ENCODE measurements at places on chromosomes 2 and 18.

DNA sequence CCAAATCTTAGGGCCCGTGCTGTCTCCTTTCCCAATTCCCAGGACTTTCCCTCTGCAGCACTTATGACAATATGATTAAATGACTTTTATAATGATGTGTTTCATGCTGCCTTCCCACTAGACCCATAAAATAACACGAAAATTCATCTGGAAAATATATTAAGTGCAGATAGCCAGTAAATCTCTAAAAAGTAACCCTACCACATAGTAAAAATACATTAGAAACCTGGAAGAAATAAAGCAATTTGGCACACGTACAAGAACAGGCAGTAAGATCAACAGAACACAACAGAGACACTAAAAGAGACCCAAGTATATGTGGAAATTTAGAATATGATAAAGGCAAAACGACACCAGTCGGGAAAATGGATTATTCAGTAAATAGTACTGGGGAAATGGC lies 30.2 kb upstream of the POMC start:
- no peak for DNase-seq

DNA sequence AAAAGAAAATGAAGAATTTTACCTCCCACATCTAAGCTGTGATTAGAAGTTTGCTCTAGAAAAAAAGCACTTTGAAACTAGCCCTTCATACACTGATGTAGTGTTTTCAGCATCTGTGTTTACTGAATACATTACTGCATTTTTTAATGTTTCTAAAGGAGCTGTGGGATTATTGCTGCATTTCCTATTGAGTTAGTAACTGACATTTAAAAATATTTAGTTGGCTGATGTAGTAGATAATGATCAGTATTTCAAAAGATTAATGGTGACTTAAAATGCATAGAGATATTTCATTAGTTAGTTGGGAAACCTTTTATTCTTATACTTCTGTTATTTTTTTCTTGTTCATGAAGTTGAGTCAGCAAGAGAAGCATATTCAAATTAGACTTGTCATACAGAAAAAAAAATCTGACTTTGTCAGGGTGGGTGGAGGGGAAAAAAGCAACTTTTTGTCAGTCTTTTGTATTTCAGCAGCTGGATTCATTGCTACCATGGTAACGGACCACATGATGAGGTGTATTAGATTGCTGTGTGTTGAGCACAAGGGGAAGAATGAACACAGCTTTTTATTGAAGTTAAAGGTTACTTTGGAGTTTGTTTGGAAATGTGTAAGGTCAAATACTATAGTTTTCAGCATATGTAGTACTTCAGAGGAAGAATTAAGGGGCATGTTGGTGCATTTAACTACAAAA lies at the start of gene DTNA:
Gene DTNA, plus strand, starts transcription at position 549 of the 692 bp plus-strand sequence. CDS start 45,679 bp downstream, outside the sequence.
- peak; percentile 6 for DNase-seq

- no peak for DNase-seq
Measured at GRCh38 chr18:45353530-45353929, 261.7 kb upstream of the SLC14A2 start.

DNA sequence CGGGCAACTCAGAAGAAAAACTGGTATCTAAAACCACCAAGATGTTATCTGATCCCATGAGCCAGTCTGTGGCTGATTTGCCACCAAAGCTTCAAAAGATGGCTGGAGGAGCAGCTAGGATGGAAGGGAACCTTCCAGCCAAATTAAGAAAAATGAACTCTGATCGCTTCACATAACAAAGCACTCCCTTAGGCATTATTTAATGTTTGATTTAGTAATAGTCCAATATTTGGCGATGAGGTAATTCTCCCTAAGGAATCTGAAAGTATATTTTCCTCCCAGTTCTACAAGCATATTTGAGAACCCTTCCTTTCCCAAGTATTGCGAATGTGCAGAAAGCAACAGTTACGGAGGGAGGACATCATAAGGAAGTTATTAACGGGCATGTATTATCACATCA lies 156.6 kb downstream of the KCNJ3 start:
- no peak for DNase-seq

DNA sequence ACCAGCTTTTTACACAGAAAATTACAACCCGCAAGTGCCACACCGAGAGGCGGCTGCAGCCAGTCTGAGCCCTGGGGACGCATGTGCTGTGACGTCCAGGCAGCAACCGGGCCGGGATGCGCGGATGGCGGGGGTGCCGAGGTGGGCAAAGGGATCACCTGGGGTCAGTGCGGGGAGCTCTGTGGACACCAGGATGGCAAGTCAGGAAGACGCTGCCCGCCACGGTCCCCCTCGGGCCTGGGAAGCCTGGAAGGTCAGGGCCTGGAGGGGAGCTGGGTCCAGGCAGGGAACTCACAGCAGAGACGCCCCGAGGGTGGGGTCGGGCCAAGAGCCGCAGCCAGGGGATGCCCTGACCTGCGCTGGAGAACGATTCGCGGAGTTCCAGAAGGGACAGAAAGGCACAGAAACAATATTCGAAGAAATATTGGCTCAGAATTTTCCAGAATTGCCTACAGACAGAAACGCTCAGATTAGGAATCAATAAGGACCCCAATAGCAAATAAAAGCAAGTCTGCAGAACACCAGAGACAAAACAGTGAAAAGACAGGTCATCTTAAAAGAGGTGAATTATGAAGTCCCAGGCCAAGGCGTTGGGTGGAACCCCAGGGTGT lies 11.7 kb upstream of the KIF1A start:
- DNase-seq: no peak

GRCh38 chr2:222393733-222394267 lies 30.5 kb upstream of the SGPP2 start:
- DNase-seq: no peak

DNA sequence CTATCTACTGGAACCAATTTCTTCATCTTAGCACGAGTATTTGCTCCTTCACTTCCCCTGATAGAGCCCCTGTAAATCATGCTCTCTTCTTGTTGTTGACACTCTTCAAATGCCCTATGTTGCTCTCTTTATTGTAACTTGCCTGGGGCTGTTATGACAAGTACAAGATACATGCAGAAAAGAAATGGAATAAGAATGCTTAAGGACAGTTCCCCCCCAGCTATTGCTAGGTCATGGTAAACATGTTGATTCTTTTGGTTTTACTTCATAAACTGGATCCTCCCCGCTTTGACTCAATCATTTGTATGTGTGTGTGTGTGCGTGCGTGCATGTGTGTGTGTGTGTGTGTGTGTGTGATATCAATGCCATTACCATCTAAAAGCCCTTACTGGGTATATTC lies 368.5 kb upstream of the CNTNAP5 start:
- no peak for DNase-seq

DNA sequence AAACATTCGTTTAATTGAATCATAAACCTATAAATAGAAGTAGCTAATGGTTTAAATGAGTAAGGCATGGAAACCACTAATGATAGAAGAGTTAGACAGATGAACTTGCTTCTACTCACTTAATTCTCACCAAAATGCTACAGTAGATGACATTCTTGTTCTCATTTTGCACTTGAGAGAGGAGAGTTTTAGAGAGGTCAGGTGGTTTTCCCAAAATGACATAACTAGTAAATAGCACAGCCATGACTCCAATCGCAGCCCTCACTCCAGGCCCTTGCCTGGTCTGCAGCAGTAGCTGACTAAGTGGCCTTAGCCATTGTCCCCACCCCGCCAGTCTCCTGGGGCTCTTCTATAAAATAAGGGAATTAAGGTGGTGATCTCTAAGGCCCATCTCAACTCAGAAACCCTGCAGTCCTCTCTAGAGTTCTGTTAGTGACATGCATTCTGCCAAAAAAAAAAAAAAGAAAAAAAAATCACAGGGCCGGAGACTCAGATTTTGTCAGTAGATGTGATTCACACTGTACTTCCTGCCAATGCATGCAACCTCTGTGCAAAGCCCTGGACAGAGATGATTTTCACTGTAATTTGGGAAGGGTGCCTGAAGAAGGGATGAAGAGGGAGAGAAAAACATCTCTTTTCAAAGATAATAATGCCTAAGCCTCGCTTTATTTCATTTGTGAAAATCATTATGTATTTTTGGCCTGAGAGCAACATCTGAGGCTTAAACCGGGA lies 221.8 kb downstream of the ANAPC1 start:
- no peak for DNase-seq

- DNase-seq: no peak
Measured at GRCh38 chr2:212448698-212449097, 89.9 kb downstream of the ERBB4 start.

DNA sequence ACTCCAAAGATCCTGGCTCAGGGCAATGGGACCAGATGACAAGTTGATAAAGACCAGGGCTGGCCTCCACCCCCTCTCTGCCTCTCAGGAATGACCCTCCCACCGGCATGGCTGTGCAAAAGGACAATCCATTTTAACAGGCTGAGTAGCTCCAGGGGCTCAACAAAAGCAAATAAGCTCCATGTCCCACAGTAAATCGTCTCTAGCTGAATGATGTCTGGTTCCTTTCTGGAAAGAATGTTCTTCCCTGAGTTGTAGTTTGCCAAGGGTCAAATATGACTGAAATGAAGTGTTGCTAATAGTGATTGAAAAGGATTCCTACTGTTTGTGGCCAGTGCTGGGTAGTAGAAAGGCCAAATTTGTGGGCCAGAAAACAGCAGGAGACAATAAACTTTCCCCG lies 434.4 kb upstream of the ETAA1 start:
- peak; percentile 58 for DNase-seq

DNA sequence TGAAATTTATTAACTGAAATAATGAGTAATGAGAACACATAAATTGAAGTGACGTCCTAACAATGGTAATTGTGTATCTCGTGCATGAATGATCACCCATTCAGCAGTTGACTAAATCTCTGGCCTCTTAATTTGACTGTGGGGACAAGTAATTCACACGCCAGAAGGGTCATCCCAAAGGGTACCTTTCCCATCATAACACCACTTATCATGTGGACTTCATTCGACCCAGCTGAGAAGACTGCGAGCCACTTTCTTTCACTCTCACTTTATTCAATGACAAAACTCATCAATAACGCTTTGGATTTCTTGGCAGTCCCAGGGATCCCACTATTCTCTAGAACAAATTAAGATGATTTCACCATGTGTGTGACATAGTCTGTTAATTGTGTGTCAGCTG lies 62.7 kb upstream of the LYPD1 start:
- DNase-seq: no peak

GRCh38 chr2:204205538-204205937 lies 269.0 kb downstream of the ICOS start:
- peak; percentile 96 for DNase-seq

DNA sequence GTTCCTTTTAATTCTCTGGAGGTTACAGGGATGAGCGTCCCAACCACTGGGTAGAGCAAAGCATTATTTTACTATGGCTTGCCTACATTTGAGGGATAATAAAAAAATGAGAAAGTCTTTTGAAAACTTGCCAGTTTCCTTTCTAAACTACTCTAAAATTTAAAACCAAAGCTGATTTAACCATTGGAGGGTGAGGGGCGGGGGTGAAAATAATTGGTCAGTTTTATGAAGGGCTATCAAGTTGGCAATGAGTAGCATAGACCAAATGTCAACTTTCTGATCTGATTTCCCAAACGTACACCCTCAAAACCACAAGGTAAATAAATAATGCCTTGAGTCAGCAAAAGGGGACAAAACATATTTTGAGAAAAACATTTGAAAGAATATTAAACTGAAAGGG lies 85.7 kb upstream of the STK17B start:
- no peak for DNase-seq

Data from NCI-H82 (cell line).